Activated T-cell treated with anti-CD3 and anti-CD28 coated beads, Interleukin-2, amount 50 U/mL, for 72 hours (primary cell): ENCODE measurements at places on chromosomes 5 and 9.

DNA sequence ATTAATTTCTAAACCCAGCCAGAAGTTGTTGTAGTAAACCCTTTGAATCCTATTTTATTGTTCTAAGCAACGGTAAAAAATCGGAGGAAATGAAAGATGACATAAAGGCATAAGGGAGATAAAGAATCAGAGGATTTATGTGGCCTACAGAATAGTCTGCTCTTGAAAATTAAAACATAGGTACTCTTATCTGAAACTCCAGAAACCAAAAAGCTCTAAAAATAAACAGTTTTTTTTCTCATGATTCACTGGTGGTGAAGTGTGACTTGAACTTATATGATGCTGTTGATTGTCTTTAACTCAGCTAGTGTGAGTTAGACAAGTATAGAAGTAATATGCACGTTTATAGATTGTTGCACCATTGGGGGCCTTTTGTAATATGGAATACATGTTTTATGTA lies 80.3 kb downstream of the HSD17B4 start:
- no peaks in the 10 kb centered on the region for H3K4me1 ChIP-seq
- H3K27ac ChIP-seq, result no peak overlapping the region
- peaks cover 1% of the 10 kb centered on the region for H3K36me3 ChIP-seq
- no peak for DNase-seq

GRCh38 chr5:72305194-72306142 lies 14.6 kb downstream of the MRPS27 start:
- peak overlapping the region; percentile 26 for H3K27ac ChIP-seq
- no peaks in the 10 kb centered on the region for H3K36me3 ChIP-seq
- no peak for DNase-seq
- no peaks in the 10 kb centered on the region for H3K27me3 ChIP-seq
- peaks cover 50% of the 10 kb centered on the region for H3K4me1 ChIP-seq

DNA sequence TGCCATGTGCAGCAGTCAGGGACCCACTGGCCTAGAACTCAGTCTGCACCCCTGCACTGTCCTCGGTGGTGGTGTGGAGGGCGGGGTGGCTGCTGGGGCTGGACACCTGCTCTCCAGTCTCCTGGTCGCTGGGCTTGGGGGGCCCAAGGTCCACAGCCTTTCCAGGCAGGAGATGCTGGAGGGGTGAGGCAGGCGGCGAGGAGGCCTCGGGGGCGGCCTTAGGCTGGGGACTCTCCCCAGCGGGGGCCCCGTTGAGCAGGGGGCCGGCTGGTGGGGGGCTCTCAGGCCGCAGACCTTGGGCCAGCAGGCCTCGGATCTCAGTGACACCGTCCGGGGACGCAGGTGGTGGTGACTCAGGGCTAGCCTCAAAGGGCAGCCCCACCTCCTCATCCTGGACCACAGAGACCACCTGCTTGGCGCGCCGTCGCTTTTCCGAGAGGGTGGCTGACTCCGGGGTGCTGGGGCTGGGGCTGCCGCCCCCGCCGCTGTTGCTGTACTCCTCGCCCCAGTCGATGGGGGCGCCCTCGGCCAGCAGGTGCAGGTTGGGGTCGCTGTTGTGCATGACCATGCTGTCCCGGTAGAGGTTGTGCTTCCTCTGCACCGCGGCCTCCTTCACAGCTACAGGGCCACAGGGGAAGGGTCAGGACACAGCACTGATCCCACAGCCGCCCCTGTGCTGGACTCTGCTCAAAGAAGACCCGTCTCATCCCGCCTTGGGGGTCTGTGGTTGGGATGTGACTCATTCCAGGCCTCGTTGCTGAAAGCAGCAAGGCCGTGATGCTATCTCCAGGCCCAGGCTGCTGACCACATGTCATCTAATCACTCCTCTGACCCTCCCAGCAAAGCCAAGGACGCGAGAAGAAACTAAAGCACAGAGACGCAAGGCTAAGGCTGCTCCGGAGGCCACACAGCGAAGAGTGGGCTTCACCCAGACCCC lies 55.8 kb downstream of the LRSAM1 start:
- no peak overlapping the region for H3K4me3 ChIP-seq
- DNase-seq, result no peak
- no peak overlapping the region for H3K27ac ChIP-seq
- H3K4me1 ChIP-seq, result no peaks in the 10 kb centered on the region

- no peak overlapping the region for H3K27ac ChIP-seq
- no peak for DNase-seq
- no peak overlapping the region for H3K4me3 ChIP-seq
- H3K36me3 ChIP-seq, result no peaks in the 10 kb centered on the region
These were observed 19.1 kb upstream of the EDIL3 start for GRCh38 chr5:84403773-84404172.

DNA sequence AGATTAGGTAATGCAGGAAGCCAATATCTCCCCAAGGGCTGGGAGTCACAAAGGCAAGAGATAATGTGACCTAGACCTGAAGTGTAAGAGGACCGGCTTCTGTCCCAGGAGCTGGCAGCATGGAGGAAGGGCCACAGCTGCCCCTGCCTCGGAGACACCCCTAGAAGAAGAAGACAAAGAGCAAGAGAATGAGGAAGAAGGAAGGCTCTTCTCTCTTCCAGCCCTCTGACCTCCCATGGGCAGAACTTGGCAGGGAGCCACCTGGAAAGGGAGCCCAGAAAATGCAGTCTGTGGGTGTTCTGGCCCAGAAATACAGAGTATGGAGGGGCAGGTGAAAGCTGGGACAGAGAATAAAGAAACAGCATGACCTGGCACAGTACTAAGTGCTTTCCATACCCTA lies 151.0 kb downstream of the C5orf15 start:
- DNase-seq, result no peak
- H3K27ac ChIP-seq, result no peak overlapping the region
- H3K4me3 ChIP-seq, result no peak overlapping the region
- H3K27me3 ChIP-seq, result peaks cover 24% of the 10 kb centered on the region

DNA sequence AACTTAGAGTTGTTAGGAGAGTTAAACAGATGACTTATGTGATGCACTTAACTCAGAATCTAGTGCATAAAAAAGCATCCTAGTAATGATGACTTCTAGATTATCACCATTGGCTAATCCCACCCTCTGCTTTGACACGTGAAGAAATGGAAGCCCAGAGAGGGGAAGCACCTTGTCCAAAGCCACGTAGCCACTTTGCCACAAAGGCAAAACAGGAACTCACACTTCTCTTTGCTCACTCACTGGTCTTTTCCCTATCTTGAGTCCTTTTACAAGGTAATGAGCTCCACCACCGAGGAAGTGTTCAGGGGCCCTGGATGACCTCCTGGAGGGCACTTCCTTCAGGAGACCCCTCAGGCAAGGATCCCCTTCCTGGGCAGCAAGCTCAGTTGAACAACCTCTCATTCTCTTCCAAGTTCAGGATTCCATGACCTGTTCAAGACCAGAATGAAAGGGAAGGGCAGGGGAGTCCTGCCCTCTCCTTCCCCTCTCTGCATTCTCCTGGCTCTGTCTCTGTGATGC lies 89.7 kb downstream of the HRH2 start:
- DNase-seq, result no peak
- H3K4me1 ChIP-seq, result no peaks in the 10 kb centered on the region
- H3K4me3 ChIP-seq, result no peak overlapping the region

DNA sequence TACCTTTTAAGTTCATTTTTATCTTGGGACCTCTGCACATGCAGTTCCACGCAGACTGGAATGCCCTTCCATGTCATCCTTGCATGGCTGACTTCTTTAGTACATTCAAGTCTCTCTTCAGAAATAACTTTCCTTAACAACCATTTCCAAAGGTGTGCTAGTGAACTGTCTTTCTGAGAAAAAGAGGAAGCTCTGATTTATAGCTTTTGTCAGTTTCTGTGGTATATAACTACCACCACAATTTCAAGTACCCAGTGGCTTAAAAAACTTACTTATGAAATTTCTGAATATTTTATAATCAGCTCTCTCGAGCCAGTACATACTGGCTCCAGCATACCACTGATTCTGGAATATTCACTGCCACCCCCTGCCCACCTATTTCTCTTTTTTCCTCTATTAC lies 1613.8 kb downstream of the MAT2B start:
- no peaks in the 10 kb centered on the region for H3K36me3 ChIP-seq
- no peak overlapping the region for H3K4me3 ChIP-seq
- DNase-seq, result no peak
- no peaks in the 10 kb centered on the region for H3K27me3 ChIP-seq
- H3K27ac ChIP-seq, result no peak overlapping the region
- no peaks in the 10 kb centered on the region for H3K4me1 ChIP-seq

GRCh38 chr5:74408150-74409043 lies 232.1 kb downstream of the ENC1 start:
- H3K36me3 ChIP-seq, result no peaks in the 10 kb centered on the region
- peaks cover 25% of the 10 kb centered on the region for H3K27me3 ChIP-seq
- DNase-seq, result no peak
- no peaks in the 10 kb centered on the region for H3K4me1 ChIP-seq
- no peak overlapping the region for H3K27ac ChIP-seq

- DNase-seq, result no peak
- no peaks in the 10 kb centered on the region for H3K36me3 ChIP-seq
These were observed 310.4 kb downstream of the GADD45G start for GRCh38 chr9:89915187-89915586.

- peaks cover 18% of the 10 kb centered on the region for H3K36me3 ChIP-seq
- H3K4me1 ChIP-seq, result peaks cover 46% of the 10 kb centered on the region
- peak within 1 kb of the TSS; percentile 83 for H3K4me3 ChIP-seq
- peak within 1 kb of the TSS; percentile 84 for H3K27ac ChIP-seq
These were observed at the start of gene GZMA for GRCh38 chr5:55102348-55102747. Gene GZMA (plus strand): TSS chr5:55102646. CDS start chr5:55102683, 37 bp downstream.

DNA sequence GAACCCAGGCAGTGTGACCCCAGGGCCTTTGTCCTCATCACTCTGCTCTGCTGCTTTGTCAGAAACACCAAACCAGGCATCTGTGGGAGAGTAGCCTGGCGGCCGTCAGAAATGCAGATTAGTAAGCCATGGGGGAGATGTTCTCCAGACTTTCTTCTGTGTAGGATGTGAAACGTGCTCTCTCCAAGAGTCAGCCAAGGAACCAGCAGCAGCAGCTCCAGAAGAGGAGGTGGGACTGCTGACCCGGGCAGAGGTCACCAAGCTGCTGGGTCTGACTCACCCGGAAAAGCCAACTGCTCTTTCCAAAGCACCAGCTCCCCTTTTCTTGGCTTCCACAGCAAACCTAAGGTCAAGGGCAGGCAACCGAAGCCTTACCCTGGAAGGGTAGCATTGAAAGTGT lies 14.4 kb upstream of the ABLIM3 start:
- no peak overlapping the region for H3K4me3 ChIP-seq
- no peaks in the 10 kb centered on the region for H3K4me1 ChIP-seq
- no peak overlapping the region for H3K27ac ChIP-seq
- H3K27me3 ChIP-seq, result peaks cover 16% of the 10 kb centered on the region

- no peak for DNase-seq
- H3K27ac ChIP-seq, result no peak overlapping the region
- no peaks in the 10 kb centered on the region for H3K36me3 ChIP-seq
- peaks cover 5% of the 10 kb centered on the region for H3K27me3 ChIP-seq
- no peaks in the 10 kb centered on the region for H3K4me1 ChIP-seq
These were observed 142.7 kb downstream of the MCTP1 start for GRCh38 chr5:95142145-95142544.

- H3K27ac ChIP-seq, result no peak overlapping the region
- H3K27me3 ChIP-seq, result no peaks in the 10 kb centered on the region
- DNase-seq, result no peak
- no peak overlapping the region for H3K4me3 ChIP-seq
- H3K36me3 ChIP-seq, result peaks cover 3% of the 10 kb centered on the region
These were observed 4.1 kb downstream of the SLC23A1 start for GRCh38 chr5:139378941-139379361.

- no peaks in the 10 kb centered on the region for H3K4me1 ChIP-seq
- no peaks in the 10 kb centered on the region for H3K36me3 ChIP-seq
- no peak for DNase-seq
- H3K27ac ChIP-seq, result no peak overlapping the region
- no peaks in the 10 kb centered on the region for H3K27me3 ChIP-seq
These were observed 182.7 kb upstream of the PPP1R26 start for GRCh38 chr9:135296735-135297455.

DNA sequence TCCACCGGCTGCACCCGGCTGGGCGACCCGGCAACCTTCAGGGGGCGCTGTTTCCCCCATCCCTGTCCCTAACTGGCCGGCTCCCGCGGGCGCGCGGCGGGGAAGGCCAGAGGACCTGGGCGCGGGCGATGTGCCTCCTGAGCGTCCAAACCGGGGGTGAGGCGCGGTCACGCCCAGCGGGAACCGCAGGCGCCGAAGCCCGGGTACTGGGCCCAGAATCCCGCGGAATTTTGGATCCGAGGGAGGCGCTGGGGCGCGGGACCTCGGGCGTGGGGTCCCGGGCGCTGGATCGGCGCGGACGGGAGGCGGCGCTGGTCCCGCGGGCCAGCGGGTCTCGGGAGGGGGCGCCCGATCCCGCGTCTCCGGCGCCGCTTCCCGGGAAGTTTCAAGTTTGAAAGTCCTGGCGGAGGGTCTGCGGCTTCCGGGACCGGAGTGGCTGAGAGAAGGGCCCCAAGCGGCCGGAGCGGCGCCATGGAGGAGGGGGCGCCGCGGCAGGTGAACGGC lies at the start of gene PKN3:
Gene PKN3 (plus strand): TSS at position 59 of the 504 bp plus-strand sequence. CDS start 413 bp downstream, at position 472.
- DNase-seq, result peak; percentile 95
- peak within 1 kb of the TSS; percentile 55 for H3K27ac ChIP-seq
- H3K4me3 ChIP-seq, result peak within 1 kb of the TSS; percentile 62
- peaks cover 2% of the 10 kb centered on the region for H3K36me3 ChIP-seq
- H3K4me1 ChIP-seq, result peaks cover 17% of the 10 kb centered on the region
- H3K27me3 ChIP-seq, result no peaks in the 10 kb centered on the region

DNA sequence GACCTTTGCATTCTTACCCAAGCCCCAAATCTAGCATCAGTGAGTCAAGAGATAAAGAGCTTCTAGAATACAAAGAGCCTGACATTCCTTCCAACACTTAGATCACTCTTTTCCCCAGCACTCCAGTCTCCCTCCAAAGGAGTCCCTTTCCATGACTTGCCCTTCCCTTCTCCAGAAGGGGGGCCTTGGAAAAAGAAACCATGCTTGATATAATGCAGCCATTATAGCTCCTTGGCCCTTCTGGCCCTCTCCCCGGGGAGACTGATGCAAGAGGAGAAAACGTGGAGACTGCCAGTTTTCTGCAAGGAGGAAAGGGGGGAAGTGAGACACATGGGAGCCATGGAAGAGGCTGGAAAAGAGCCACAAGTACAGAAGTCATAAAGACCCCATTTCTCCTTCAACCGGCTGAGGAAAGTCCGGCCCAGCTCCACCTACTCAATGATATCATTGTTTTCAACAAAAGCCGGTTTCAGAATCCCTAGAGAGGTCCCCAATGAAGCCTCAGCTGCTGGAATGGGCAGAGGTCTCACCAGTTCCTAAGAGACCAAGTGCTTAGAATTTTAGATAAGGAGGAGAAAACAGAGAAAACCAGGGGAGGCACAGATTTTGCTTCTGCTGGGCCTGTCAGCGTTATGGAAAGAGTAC lies 29.0 kb downstream of the ADAM19 start:
- DNase-seq, result no peak
- peaks cover 85% of the 10 kb centered on the region for H3K4me1 ChIP-seq
- H3K36me3 ChIP-seq, result peaks cover 12% of the 10 kb centered on the region
- peak overlapping the region; percentile 27 for H3K27ac ChIP-seq
- H3K27me3 ChIP-seq, result no peaks in the 10 kb centered on the region

DNA sequence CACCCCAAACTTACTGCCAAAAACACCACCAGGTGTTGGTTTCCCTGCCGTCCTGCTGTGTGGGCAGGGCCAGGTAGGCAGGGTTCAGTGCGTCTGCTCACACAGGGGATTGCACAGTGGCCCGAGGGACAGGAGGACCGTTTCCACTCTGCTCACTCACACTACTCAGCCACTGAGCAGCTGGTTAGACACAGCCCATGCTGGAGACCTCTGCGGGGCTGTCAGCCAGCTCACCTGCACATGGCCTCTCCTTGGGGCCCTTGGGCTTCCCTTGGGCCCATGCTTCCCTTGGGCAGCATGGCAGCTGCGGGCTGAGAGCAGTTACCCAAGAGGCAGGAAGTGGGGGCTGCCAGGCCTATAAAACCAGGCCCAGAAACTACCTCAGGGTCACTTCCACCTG lies 79.0 kb downstream of the SYK start:
- DNase-seq, result no peak
- H3K36me3 ChIP-seq, result no peaks in the 10 kb centered on the region
- peaks cover 6% of the 10 kb centered on the region for H3K27me3 ChIP-seq
- no peaks in the 10 kb centered on the region for H3K4me1 ChIP-seq
